ENCODE measurements at places on chromosomes 12 and 14.

DNA sequence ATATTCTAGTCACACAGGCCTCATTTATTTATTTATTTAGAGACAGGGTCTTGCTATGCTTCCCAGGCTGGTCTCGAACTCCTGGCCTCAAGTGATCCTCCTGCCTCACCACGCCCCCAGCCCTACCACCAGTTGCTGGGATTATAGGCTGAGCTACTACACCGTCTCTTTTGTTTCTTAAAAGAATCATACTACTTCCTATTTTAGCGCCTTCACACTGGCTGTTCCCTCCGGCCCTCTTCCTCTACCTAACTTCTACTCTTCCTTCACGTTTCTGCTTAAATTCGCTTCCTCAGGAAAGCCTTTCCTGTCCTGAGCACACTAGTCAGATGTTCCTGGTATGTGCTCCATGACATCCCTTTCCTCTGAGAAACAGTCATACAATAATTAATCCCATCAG is 6.4 kb upstream of the MRPL42 start:
- DNase-seq: no peak

DNA sequence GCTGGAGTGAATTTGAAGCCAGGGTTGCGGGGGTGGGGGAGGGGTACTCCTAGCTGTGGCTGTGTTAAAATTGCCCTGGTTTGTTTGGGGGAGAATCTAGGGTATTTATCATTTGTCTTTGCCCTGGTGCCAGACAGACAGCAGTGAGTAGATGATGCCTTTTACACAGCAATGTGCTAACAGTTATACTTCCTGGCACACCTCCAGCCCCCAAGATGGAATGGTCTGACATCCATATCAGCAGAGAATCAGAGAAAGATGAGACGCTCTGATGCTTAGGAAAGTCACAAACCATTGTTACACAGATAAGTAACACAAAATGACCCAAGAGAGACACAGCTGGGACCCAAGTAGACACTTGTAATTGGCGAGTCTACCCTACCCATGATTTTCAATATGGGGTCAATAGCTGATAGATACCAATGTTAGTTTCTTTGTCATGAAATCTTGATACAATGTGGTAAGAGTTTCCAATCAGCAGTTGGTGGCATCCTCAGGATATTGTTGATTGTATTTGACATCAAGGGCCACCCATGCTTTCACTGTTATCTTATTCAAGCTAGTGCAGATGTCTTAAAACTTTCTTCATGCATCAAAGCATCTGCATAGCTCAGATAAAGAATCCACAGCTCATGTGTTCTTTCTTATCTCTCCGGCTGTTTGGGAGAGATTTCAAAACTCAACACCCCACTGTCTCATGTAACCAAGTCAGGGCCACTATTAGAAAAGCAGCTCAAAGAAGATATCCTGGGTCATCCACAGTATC is 2.6 kb upstream of the PRKAB1 start:
- no peak for DNase-seq

- no peak for DNase-seq
Observed at GRCh38 chr12:67727702-67728666, 79.4 kb downstream of the DYRK2 start.

- DNase-seq: peak; percentile 71
Observed at GRCh38 chr12:105204916-105205315, 31.1 kb downstream of the APPL2 start.

- peak; percentile 79 for DNase-seq
Observed at GRCh38 chr14:61512026-61512834, 183.1 kb upstream of the HIF1A start.

DNA sequence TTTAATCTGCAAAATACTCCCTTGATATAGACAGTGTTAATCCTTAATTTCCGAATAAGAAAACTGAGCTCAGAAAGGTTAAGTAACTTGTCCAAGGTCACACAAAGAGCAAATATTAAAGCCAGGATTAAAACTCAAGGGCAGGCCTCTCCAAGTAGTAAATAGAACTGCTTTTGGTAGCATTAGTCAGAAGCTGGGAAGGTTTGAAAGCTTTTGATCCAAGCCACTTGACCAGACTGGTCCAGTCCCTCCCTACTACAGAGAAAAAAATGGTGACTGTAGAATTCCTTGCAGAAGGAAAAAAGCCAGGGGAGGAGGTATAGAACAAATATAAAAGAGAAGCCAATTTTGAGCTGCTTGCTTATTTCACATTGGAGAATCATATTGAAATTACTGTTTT is 111.5 kb downstream of the NT5DC3 start:
- DNase-seq: peak; percentile 27
